ENCODE measurements at places on chromosomes 6 and 20. TPM values are rescaled to one million over a fixed set of nuclear protein-coding genes. Genes with fewer than 3 reads are reported as not detected.

The THBD gene
- polyA plus RNA-seq: 194 TPM

The MBOAT1 gene
- polyA plus RNA-seq: 6.8 TPM

The TNXB gene
- not detected for polyA plus RNA-seq

The SLC17A4 gene
- polyA plus RNA-seq: not detected

The CDH22 gene
- polyA plus RNA-seq: not detected

The EPPIN gene
- polyA plus RNA-seq: not detected

The DTNBP1 gene
- polyA plus RNA-seq: 20.5 TPM

The EYA4 gene
- not detected for polyA plus RNA-seq

The GTSF1L gene
- polyA plus RNA-seq: not detected

The CLPSL2 gene
- not detected for polyA plus RNA-seq

The KCNB1 gene
- polyA plus RNA-seq: not detected

The IL20RA gene
- polyA plus RNA-seq: not detected

The PLCB4 gene
- polyA plus RNA-seq: not detected

The ZNF76 gene
- 40.6 TPM for polyA plus RNA-seq

- no peak for DNase-seq
- no peaks in the 10 kb centered on the region for H3K4me1 ChIP-seq
- no peak overlapping the region for H3K4me3 ChIP-seq
- no peaks in the 10 kb centered on the region for H3K27me3 ChIP-seq
These were observed 25.7 kb upstream of the MRAP2 start for GRCh38 chr6:84007871-84008270.

GRCh38 chr20:3751675-3752385, 15.7 kb downstream of the ADISSP start:
- no peak overlapping the region for H3K27ac ChIP-seq
- DNase-seq: peak; percentile 38
- H3K36me3 ChIP-seq: peaks cover 49% of the 10 kb centered on the region
- H3K4me3 ChIP-seq: peak overlapping the region; percentile 13
- H3K27me3 ChIP-seq: no peaks in the 10 kb centered on the region
- peaks cover 9% of the 10 kb centered on the region for H3K4me1 ChIP-seq

DNA sequence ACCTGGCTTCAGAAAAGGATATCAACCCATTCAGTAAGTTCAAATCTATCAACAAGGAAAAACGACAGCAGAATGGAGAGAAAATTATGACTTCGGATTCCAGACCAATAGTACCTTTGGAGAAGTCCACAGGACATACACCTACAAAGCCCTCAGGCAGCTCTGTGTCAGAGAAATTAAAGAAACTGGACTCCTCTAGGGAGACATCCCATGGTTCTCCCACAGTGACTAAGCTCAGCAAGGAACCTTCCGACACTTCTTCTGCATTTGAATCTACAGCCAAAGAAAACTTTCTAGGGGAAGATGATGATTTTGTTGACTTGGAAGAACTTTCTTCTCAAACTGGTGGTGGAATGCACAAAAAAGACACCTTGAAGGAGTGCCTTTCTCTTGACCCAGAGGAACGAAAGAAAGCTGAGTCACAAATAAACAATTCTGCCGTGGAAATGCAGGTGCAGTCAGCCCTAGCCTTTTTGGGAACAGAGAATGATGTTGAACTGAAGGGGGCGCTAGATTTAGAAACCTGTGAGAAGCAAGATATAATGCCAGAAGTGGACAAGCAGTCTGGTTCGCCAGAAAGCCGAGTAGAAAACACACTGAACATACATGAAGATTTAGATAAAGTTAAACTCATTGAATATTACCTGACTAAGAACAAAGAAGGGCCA, 67.4 kb upstream of the HINT3 start:
- peak; percentile 18 for DNase-seq
- H3K27ac ChIP-seq: no peak overlapping the region
- peaks cover 7% of the 10 kb centered on the region for H3K4me1 ChIP-seq
- peaks cover 43% of the 10 kb centered on the region for H3K36me3 ChIP-seq
- no peaks in the 10 kb centered on the region for H3K27me3 ChIP-seq

- no peaks in the 10 kb centered on the region for H3K27me3 ChIP-seq
- no peak for DNase-seq
- peaks cover 9% of the 10 kb centered on the region for H3K4me1 ChIP-seq
- no peak overlapping the region for H3K27ac ChIP-seq
These were observed 261.4 kb downstream of the ARID1B start for GRCh38 chr6:157038610-157039009.

DNA sequence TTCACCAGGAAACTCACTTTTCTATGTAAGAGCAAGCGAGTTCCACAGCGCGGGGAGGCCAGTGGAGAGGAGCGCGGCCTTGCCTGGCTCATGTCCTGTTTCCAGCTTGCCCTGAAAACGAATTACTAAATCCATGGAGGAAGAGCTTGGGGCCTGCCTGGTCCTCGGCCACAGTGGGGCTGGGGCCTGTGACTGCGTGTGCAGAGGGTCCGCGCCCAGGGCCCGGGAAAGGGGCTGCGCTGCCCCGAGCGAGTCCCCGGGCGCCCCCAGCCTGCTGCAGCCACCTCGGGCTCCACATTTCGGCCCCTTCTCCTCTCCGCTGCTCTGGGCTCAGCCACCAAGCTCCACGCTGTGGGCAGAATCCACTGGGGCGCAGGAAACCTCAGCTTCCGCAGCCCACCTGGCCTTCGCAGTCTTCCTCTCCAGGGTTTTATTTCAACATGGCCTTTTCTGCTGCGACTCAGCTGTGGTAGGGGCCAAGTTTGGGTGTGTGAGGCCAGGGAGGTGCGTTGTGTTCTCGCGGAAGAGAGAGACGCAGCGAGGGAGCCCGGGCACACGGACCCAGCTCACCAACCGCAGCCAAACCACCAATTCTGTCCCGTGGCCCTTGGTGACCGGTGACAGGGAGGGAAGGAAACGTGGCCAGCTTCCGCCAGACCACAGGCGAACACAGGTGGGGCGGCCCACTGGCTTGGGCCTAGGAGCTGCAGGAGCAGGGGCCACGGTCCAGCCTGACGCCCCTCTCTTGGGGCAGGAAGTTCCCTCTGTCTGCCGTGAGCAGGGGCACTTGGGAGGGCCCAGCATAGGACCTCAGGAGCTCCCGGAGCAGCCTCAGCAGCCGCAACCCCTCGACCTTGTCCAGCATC, 211.4 kb downstream of the ERMARD start:
- H3K4me3 ChIP-seq: peak overlapping the region; percentile 43
- no peaks in the 10 kb centered on the region for H3K27me3 ChIP-seq
- H3K4me1 ChIP-seq: peaks cover 26% of the 10 kb centered on the region
- no peaks in the 10 kb centered on the region for H3K36me3 ChIP-seq

DNA sequence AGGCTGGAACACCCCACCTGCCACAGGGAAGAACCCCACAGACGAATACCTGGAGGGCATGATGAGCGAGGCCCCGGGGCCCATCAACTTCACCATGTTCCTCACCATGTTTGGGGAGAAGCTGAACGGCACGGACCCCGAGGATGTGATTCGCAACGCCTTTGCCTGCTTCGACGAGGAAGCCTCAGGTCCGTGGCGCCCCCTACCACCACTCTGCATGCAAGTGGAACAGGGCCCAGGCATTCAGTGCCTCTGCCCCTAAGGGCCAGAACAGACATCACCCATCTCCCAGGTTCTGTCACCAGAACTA, 6.6 kb downstream of the MYL9 start:
- DNase-seq: no peak
- H3K4me1 ChIP-seq: no peaks in the 10 kb centered on the region
- H3K4me3 ChIP-seq: no peak overlapping the region
- no peaks in the 10 kb centered on the region for H3K36me3 ChIP-seq
- H3K27ac ChIP-seq: no peak overlapping the region

- no peak for DNase-seq
- H3K4me3 ChIP-seq: no peak overlapping the region
- H3K27ac ChIP-seq: no peak overlapping the region
These were observed 55.7 kb upstream of the NOP56 start for GRCh38 chr20:2596673-2597279.

DNA sequence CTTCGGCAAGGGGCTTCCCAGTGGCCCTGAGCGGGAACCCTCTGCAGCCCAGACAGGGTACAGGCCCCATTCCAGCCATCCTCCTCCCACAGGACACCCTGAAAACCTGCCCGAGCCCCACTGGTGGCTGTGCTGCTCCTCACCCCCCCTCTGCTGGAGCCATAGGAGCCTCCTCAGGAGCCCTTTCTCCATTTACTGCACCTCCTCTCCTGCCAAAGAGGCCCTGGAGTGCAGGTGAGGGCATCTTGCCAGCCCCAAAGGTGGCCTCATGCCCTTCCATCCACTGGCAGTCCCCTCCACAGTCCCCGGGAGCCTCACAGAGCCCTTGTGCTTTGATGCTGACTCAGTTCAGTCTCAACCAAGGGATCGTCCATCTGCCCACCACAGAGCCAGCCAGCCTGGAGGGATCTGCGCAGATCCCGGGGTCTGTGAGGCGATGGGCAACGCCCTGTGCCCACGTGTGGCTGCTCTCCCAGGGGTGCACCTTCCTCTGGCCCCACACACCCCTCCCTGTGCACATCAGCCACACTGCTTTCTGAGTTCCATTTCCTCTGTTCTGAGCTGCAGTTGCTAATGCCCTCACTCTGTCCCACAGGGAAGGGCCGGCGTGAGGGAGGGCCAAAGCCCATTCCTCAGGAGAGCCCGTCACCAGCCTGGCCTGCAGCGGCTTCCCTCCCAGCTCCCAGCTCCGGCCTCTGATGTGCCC, 228.5 kb downstream of the DLL1 start:
- no peak overlapping the region for H3K27ac ChIP-seq
- DNase-seq: no peak
- no peaks in the 10 kb centered on the region for H3K27me3 ChIP-seq
- no peaks in the 10 kb centered on the region for H3K4me1 ChIP-seq
- H3K36me3 ChIP-seq: no peaks in the 10 kb centered on the region
- no peak overlapping the region for H3K4me3 ChIP-seq

- no peak overlapping the region for H3K27ac ChIP-seq
- H3K4me1 ChIP-seq: no peaks in the 10 kb centered on the region
- no peaks in the 10 kb centered on the region for H3K27me3 ChIP-seq
- no peak overlapping the region for H3K4me3 ChIP-seq
- H3K36me3 ChIP-seq: no peaks in the 10 kb centered on the region
These were observed 50.6 kb downstream of the LAMA4 start for GRCh38 chr6:112203577-112204349.

DNA sequence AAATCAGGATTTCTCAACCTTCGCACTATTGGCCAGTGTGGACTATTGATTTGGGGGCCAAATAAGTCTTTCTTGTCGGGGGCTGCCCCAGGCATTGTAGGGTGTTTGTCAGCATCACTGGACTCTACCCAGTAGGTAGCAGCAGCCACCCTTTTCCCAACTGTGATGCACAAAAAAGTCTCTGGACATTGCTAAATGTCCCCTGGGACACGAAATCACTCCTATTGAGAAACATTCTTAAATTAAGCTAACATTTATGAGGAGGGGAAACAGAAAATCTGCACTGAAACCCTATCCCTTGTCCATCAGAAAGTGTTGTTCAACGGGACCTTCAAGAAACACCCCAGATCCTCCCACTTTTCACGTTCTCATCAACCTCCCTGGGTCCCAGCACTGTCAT, 54.2 kb downstream of the NFATC2 start:
- no peaks in the 10 kb centered on the region for H3K27me3 ChIP-seq
- DNase-seq: no peak
- H3K36me3 ChIP-seq: no peaks in the 10 kb centered on the region
- no peak overlapping the region for H3K27ac ChIP-seq
- no peak overlapping the region for H3K4me3 ChIP-seq

GRCh38 chr6:16238057-16238962, at the start of gene GMPR:
Gene GMPR, plus strand, starts transcription at chr6:16238587. Its CDS starts 107 bp downstream, at chr6:16238694.
- H3K4me3 ChIP-seq: peak within 1 kb of the TSS; percentile 80
- no peaks in the 10 kb centered on the region for H3K36me3 ChIP-seq
- peak; percentile 61 for DNase-seq
- peaks cover 29% of the 10 kb centered on the region for H3K27me3 ChIP-seq
- no peak within 1 kb of the TSS for H3K27ac ChIP-seq

DNA sequence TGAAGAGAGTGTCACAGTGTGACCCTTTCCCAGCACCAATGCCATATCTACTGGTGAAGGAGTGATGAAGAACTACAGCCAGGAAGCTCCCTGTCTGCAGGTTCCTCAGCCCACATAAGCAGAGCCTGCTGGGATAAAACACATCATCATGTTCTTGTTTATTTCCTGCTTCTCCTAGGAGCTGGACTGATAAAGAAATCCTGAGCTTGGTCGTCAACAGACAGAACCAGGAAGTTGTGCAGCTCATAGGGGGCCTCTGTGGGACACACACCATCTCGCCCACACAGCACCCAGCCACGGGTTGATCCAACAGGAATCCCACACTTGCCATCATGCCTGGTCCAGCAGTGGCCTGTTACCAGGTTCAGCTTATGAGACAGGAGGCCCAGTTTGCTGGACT, 2.8 kb upstream of the CSTL1 start:
- no peak for DNase-seq
- H3K27me3 ChIP-seq: no peaks in the 10 kb centered on the region
- H3K27ac ChIP-seq: no peak overlapping the region
- no peaks in the 10 kb centered on the region for H3K36me3 ChIP-seq
- no peaks in the 10 kb centered on the region for H3K4me1 ChIP-seq
- H3K4me3 ChIP-seq: no peak overlapping the region

GRCh38 chr6:52285177-52286068, 881 bp upstream of the MCM3 start:
- H3K4me3 ChIP-seq: peak overlapping the region; percentile 60
- no peak for DNase-seq
- H3K4me1 ChIP-seq: peaks cover 30% of the 10 kb centered on the region

- no peaks in the 10 kb centered on the region for H3K36me3 ChIP-seq
- no peaks in the 10 kb centered on the region for H3K27me3 ChIP-seq
- no peak overlapping the region for H3K27ac ChIP-seq
- H3K4me1 ChIP-seq: no peaks in the 10 kb centered on the region
- no peak overlapping the region for H3K4me3 ChIP-seq
These were observed 81.0 kb upstream of the SNX9 start for GRCh38 chr6:157741948-157742556.

- H3K4me1 ChIP-seq: no peaks in the 10 kb centered on the region
- no peak overlapping the region for H3K4me3 ChIP-seq
- no peaks in the 10 kb centered on the region for H3K36me3 ChIP-seq
- H3K27me3 ChIP-seq: no peaks in the 10 kb centered on the region
- no peak overlapping the region for H3K27ac ChIP-seq
These were observed 23.8 kb upstream of the FAM50B start for GRCh38 chr6:3825331-3825831.

- H3K36me3 ChIP-seq: no peaks in the 10 kb centered on the region
- no peaks in the 10 kb centered on the region for H3K4me1 ChIP-seq
- no peak overlapping the region for H3K27ac ChIP-seq
- no peak overlapping the region for H3K4me3 ChIP-seq
These were observed 106.6 kb upstream of the LRFN2 start for GRCh38 chr6:40693768-40694167.

DNA sequence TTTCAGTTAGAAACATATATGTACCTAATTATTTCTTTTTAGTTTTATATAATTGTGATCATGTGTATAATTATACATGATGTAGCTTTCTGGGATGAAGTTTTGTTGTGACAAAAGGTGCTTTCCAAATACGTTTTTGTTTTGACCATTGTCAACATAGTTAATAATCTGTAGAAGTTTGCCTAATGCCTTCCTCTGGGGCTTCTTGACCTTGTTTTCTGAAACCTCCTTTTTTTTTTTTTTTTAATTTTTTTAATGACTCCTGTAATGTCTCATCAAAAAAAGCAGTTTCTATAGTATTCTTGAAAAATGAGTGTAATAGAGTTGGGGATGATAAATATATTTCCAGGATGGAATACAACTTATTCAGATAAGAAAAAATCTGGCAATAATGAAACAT, 434.7 kb upstream of the SOX4 start:
- H3K27ac ChIP-seq: no peak overlapping the region
- no peaks in the 10 kb centered on the region for H3K27me3 ChIP-seq
- no peak overlapping the region for H3K4me3 ChIP-seq
- no peak for DNase-seq
- H3K36me3 ChIP-seq: no peaks in the 10 kb centered on the region
- H3K4me1 ChIP-seq: no peaks in the 10 kb centered on the region

All from CD14-positive monocyte (primary cell).